ENCODE measurements at places on chromosomes 11 and 22. TPM values are rescaled to one million over a fixed set of nuclear protein-coding genes. Genes with fewer than 3 reads are reported as not detected.

The SERGEF gene
- 20.5 TPM for total RNA-seq

The OR2AG1 gene
- total RNA-seq: 4.6 TPM

The STK33 gene
- 17.8 TPM for total RNA-seq

The CD248 gene
- 20.7 TPM for total RNA-seq

The ALDH3B1 gene
- 19.0 TPM for total RNA-seq

Data from umbilical cord (tissue), 2 donors.